ENCODE measurements at places on chromosomes 2 and 18.

- no peak for DNase-seq
Observed at GRCh38 chr2:209556354-209556961, 132.6 kb downstream of the MAP2 start.

DNA sequence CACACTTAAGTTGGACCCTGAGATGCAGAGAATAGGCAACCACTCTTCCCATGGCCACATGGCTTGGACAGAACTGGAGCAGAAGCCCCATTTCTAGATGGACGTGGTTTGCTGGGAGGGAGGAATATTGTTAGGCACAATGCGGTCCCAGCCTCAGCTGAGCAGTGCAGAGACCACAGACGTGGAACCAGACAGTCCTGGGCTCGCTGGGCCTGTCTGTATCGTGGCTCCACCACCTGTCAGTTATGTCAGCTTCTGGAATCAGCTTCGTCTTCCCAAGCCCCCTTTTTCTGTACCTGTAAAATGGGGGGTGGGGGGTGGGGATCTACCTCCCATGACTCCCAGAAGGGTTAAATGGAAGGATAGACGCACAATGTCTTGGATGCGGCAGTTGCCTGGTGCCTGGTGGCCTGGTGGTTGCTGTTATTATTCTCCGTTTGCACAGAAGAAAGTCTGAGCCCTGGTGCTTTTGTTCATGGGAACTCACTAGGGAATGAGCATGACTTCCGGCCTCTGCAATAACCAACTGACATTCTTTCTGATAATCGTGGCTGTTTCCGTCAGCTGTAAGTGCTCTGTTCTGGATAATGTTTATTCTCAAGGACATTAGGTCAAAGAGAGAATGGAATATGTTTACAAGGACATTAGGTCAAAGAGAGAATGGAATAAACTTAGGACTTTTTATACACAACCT, 31.4 kb downstream of the COLEC11 start:
- no peak for DNase-seq

GRCh38 chr2:211371465-211371864, 815.1 kb downstream of the CPS1 start:
- no peak for DNase-seq

GRCh38 chr2:22929998-22930397, 455.0 kb upstream of the KLHL29 start:
- DNase-seq, result no peak

DNA sequence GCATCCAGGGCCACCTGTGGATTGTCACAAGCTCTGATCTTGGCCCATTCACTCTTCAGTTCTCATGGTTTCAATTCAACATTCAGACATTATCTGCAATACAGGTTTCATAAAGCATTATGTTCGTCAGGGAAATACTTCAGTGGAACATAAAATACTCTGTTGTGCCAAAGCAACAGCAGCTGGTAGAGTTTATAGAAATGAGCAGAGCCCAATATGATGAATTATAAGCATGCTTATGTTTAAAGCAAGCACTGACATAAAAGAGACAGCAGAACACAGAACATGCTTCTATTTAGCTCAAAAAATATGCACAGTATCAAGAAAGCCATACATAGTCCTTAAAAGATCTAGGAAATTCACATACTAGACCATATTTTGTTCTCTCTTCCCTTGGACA, 71.3 kb downstream of the PDK1 start:
- DNase-seq, result no peak

GRCh38 chr2:13522917-13523821, 806.4 kb downstream of the TRIB2 start:
- no peak for DNase-seq

DNA sequence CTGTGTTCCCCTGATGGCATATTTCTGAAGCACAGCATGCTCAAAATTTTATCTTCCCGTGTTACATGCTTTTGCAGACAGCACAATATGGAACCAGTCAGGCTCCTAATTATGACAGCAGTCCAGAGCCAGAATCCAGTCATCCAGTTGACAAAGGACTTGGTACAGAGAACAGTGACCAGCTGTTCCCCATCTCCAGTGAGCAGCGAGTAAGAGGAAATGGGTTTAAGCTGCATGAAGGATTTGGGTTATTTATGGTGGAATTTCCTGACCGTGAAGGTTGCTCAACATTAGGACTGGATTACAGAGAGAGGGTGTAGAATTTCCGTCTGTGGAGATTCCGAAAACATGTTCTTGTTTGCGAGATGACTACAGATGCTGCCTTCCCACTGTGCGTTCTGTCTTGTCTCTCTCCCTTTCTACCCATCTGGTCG, 24.4 kb downstream of the SGPP2 start:
- no peak for DNase-seq

GRCh38 chr2:71306762-71307161, 24.8 kb upstream of the ZNF638 start:
- DNase-seq, result no peak

All from stimulated activated CD4-positive, alpha-beta T cell treated with anti-CD3 and anti-CD28 coated beads, Interleukin-15, amount 100 ng/mL, for 1 hour (primary cell).